Activated CD8-positive, alpha-beta memory T cell treated with anti-CD3 and anti-CD28 coated beads for 4 hours (primary cell): ENCODE measurements at places on chromosomes 4 and X.

GRCh38 chr4:183289688-183290087 lies 30.4 kb downstream of the CLDN22 start:
- no peak for DNase-seq

- DNase-seq: no peak
These were observed 11.8 kb upstream of the LCORL start for GRCh38 chr4:18033111-18034085.

GRCh38 chr4:106691749-106692148 lies 323.2 kb upstream of the GIMD1 start:
- no peak for DNase-seq

DNA sequence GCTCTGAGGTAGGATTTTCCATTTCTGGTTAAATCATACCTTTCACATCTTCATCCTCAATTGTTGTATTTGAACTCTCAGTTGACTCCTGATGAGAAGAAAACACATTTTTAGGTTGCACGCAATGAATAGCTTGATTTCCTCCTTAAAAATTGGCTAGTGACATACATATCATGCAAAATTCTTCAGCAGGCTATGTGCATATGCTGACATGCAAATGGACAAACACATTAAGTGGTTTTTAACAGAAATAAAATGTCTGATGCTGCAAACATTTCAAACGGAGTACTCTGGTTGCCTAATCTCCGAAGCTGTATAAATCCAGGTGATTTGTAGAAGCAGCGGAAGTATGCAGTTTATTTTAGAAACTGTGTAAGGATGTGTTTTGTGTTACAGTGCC lies 261.1 kb downstream of the CAMK2D start:
- no peak for DNase-seq

DNA sequence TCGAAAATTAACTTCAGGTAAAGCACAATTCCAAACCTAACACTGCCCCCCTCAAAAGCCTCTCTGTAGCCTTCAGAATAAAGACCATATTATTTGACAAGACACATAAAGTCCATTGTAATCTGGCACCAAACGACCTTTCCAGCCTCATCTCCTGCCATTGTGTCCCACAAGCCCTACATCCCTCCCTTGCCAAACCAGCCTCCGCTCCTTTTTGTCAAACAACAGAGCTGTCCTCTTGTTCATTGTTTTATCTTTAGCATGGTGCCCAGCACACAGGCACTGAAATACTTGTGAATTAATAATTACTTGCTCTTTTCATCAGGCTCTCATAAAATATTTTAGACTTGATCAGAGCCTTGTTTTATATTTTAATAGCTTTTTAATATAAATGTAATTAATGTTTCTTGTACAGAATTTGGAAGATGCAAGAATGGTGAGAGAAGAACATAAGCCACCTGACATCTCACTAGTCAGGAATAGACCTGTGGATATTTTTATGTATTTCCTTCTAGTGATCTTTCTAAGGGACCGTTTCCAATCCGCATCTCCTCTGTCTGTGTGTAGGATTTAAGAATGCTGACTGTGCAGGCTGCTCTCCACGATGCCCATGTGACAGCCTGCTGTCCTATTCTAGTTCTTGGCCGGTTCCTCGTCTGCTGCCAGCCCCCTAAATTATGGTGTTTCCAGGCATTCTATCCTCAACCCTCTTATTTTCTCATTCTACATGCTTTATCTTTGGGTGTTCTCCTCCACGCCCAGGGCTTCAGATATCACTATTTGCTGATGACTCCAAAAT lies 3.0 kb upstream of the IRF2 start:
- no peak for DNase-seq

GRCh38 chrX:146208821-146209220 lies 391.2 kb downstream of the SLITRK2 start:
- DNase-seq: no peak

GRCh38 chr4:99102634-99103033 lies 14.0 kb upstream of the ADH5 start:
- DNase-seq: no peak

- no peak for DNase-seq
These were observed 880.3 kb downstream of the RPA4 start for GRCh38 chrX:97763981-97764380.

DNA sequence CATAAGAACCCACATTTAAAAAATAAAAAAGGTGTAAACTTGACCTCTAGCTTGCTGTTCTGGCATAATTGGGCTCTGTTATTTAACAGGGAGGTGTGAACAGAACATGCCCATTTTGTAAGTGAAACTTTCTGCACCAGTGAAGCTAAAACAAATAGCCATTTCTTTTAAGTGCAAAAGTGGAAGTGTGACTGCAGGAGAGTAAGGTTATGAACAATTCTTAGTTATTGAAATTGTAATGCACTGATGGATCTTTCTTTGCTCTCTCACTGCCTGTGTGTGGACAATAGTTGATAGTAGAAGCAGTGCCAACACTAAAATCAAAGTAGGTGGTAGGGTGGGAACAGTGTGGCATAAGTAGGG lies 12.6 kb downstream of the P2RY10 start:
- DNase-seq: no peak

DNA sequence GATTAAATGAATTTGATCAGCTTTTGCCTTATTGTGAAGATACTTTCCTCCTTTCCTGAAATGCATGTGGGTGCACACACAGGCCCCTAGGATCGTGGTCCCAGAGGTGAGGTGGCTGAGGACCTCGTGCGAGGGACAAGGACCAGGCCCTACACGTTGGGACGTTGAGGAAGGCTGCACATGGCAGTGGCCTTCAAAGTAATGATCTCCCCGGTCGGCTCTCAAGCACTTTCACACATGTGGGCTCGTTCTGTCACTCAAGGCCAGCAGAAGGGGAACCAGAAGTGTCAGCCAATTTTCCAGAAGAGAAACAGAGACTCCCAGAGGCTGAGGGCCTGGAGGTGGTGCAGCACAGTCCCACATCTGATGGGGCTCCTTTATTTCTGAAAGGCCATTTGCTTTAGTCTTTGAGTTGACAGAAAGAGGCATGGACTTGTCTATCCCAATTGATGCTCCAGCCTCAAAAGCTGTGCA lies 196.8 kb downstream of the AFAP1 start:
- no peak for DNase-seq

GRCh38 chr4:7526491-7526890 lies 91.8 kb upstream of the PSAPL1 start:
- DNase-seq: no peak

DNA sequence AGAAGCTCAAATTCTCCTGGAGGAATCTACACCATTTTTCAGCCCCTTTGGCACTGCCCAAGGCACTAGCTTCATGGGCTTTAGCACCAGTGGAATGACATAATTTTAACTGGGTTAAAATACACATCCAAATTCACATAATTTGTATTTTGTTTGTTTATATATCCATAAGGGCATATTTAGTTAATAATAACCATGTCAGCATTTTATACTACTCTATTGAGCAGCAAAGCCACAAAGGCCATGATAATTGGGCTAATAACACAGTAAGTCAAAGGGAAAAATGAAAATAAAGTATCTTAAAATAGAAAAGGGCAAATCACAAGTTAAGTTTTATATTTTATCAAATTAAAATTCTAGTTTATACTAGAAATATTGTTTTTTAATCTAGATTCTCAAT lies 262.7 kb upstream of the TACR3 start:
- DNase-seq: no peak

GRCh38 chr4:186633844-186634243 lies 78.5 kb upstream of the MTNR1A start:
- no peak for DNase-seq

DNA sequence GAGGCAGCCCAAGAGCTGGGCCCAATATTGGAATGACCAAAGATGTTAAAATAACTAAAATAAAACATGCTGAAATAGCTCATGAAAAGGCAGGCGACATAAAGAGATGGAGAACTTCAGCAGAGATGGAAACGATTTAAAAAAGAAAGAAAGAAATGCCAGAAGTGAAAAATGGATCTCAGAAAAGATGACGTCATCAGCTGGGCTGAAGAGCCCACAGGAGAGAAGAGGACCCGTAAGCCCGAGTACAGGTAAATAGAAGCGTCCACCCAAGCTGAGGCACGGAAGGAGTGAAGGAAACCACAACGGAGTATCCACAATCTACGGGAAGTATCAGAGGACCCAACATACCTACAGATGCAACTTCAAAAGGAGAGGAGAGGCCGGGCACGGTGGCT lies 112.8 kb downstream of the AFAP1 start:
- no peak for DNase-seq

GRCh38 chr4:88865466-88865865 lies 167.8 kb upstream of the NAP1L5 start:
- DNase-seq: no peak

DNA sequence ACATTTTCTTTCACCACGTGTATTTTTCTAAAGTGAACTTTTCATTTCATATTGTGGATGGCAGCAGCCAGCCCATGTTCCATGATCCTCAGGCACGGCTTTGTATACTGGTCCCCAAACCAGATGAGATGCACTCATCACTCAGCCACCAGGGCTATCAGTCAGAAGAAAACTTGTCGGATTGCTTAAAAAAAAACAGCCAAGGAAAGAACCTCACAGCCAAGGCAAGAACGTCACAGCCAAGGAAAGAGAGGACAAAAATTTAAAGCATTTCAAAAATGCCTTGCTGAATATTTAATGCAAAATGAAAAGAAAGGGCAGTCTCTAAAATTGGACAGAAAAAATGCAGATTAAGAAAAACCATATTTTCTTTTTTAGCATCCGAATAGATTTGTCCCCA lies 333.3 kb downstream of the PDGFC start:
- no peak for DNase-seq

- no peak for DNase-seq
These were observed 9.2 kb upstream of the FHDC1 start for GRCh38 chr4:152926959-152927358.

- DNase-seq: no peak
These were observed 77.0 kb downstream of the ATP8A1 start for GRCh38 chr4:42579903-42580302.

GRCh38 chrX:110321670-110322069 lies 3.8 kb upstream of the AMMECR1 start:
- DNase-seq: no peak

- no peak for DNase-seq
These were observed 29.6 kb downstream of the STX18 start for GRCh38 chr4:4512282-4512681.

DNA sequence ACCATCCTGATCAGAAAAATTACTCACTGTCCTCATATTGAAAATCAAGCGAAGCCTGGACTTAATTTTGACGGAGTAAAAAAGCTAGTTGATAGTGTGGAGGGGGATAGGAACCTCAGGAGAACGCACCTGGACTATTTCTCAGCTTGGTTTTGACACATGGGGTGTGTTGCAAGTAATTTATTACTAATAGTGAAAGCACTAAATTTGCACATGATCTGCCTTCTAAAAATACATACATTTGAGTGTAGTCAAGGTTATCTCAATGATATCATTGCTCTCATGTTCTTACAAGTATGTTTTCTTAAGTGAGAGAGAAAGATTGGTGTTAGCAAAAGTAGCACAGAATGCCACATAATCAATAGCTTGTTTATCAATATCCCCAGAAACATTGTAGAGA lies 29.5 kb downstream of the LRIT3 start:
- DNase-seq: no peak

- DNase-seq: no peak
These were observed 46.7 kb upstream of the MXRA5 start for GRCh38 chrX:3393178-3393577.

DNA sequence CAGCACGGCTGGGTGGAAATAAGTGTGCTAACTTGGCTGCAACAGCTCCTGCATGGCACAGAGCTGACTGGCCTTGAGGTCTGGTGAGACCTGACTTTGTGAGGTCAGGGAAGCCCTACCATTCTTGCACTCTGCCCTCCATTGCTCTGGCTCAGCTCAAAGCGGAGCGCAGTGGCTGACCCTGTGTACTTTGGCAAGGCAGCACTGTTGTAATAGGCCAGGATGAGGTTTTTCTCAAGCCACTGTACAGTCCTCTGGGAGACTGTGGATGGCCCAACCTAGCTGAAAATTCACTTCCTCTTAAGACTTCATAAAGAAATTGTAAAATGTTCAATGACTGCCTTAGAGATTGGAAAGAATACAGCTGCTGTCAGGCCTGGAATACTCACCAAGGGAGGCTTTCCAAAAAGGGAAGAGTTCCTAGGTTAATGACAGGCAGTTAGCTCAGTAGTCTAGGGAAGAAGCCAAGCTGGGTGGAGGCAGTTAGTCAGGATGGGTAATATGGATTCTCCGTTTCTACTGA lies 129.8 kb downstream of the GUCY2F start:
- no peak for DNase-seq

DNA sequence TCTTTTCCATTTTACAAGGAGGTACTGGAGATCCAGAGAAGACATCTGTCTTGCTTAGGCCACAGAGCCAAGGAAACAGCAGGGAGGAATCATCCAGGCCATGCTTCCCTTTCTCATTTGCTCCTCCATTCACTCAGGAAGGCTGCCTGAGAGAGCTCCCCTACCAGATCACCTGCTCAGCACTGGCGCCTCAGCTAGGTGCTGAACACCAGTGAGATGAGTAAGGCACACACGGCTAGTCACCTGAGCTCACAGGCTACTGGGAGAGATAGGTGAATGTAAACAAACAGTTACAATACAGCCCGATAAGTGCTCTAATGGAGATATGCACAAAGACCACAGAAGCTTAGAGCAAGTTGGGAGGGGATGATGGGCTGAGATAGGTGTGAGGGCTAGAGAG lies 149.8 kb upstream of the ARHGEF9 start:
- no peak for DNase-seq

- no peak for DNase-seq
These were observed 64.5 kb upstream of the CLDN34 start for GRCh38 chrX:9902656-9903055.
